ENCODE measurements at places on chromosomes 1 and 21. TPM values are rescaled to one million over a fixed set of nuclear protein-coding genes. Genes with fewer than 3 reads are reported as not detected.

Gene SPATA46
- total RNA-seq: not detected

Gene HAO2
- total RNA-seq: not detected

Gene KRTAP21-2
- total RNA-seq: not detected

Gene DHX9
- 194 TPM for total RNA-seq

Gene AGPAT3
- 64.1 TPM for total RNA-seq

Data from activated naive CD4-positive, alpha-beta T cell treated with anti-CD3 and anti-CD28 coated beads for 36 hours (primary cell).